Heart left ventricle (tissue), 16 donors: ENCODE measurements at places on chromosomes 7 and 10. TPM values are rescaled to one million over a fixed set of nuclear protein-coding genes. Genes with fewer than 3 reads are reported as not detected.

DNA sequence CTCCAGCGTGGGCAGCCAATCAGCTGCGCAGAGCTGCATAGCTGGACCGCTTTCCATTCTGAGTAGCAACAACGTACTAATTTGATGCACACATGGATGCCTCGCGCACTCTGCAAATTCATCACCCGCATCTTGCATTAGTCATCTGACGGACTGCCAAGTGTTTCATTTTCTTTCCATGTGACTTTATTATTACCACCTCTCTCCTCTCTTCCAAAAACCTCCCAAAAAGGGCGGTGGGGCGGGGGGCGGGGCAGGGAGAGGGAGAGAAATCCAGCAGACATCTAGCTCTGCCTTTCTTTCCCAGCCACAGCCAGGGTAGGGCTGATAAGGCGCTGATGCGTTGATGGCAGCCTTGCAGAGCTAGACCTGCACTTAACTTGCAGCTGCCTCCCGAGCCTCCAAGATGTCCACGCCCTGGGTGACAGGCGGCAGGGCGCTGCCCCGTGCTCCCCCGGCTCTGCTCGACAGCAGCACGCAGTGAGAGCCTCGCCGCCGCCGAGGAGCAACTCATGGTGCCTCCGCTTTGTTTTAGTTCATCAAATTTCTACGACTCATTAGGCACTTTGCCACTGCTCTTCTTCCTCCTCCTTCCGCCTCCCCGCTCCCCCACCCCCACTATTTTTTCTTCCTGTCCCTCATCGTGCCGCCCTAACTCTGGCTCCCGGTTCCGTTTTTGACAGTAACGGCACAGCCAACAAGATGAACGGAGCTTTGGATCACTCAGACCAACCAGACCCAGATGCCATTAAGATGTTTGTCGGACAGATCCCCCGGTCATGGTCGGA is 147.3 kb downstream of the CELF2 start:
- no peaks in the 10 kb centered on the region for H3K27me3 ChIP-seq
- DNase-seq = peak; percentile 82
- peak overlapping the region; percentile 69 for H3K4me3 ChIP-seq
- no peaks in the 10 kb centered on the region for H3K36me3 ChIP-seq
- H3K27ac ChIP-seq = peak overlapping the region; percentile 77

GRCh38 chr7:18179093-18179492 is 151.4 kb upstream of the PRPS1L1 start:
- H3K36me3 ChIP-seq = no peaks in the 10 kb centered on the region
- no peak for DNase-seq
- no peaks in the 10 kb centered on the region for H3K27me3 ChIP-seq
- H3K27ac ChIP-seq = no peak overlapping the region

DNA sequence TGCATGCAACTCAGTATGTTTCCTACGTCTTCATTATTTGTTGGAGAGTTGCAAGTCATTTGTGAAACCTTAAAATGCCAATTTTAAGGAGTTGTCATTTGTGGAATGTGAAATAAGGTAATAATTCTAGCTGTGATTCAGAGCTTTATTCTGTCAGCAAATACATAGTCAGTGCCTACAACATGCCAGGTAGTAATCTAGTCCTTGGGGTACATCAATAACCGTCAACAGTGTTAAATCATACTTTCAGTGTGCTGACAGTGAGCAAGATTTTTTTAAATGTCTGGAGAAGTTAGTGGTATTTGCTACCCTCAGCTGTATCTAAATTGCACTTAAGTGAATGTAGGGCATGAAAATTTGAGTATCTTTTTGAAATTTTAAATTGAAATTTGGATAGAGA is 36.7 kb downstream of the MPLKIP start:
- no peaks in the 10 kb centered on the region for H3K27me3 ChIP-seq
- H3K36me3 ChIP-seq = peaks cover 49% of the 10 kb centered on the region
- H3K4me1 ChIP-seq = no peaks in the 10 kb centered on the region
- H3K27ac ChIP-seq = no peak overlapping the region
- H3K4me3 ChIP-seq = no peak overlapping the region

DNA sequence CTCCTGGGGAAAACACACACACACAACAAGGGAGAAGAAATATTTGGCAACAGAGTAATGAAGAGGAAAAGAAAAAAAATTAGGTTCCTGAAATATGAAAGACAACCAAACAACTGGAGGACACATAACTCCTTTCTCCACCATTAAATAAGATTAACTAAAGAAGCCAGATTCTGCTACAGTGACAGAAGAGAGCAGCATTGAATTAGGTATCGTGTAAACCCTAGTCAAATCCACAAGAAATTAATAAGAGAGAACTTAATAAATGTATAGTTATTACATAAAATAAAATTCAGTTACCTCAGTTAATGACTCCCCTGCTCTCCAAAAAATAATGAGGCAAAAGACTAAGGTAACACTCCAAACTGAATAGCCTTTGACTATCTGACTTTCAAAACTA is 306.7 kb downstream of the CRPPA start:
- H3K4me3 ChIP-seq = no peak overlapping the region
- H3K4me1 ChIP-seq = no peaks in the 10 kb centered on the region
- DNase-seq = no peak
- no peaks in the 10 kb centered on the region for H3K36me3 ChIP-seq
- no peak overlapping the region for H3K27ac ChIP-seq

- H3K4me1 ChIP-seq = no peaks in the 10 kb centered on the region
- H3K27me3 ChIP-seq = no peaks in the 10 kb centered on the region
- H3K36me3 ChIP-seq = no peaks in the 10 kb centered on the region
- H3K4me3 ChIP-seq = no peak overlapping the region
Measured at GRCh38 chr10:86857128-86857721, 100.2 kb downstream of the MMRN2 start.

- H3K27me3 ChIP-seq = peaks cover 11% of the 10 kb centered on the region
- no peaks in the 10 kb centered on the region for H3K36me3 ChIP-seq
- no peak overlapping the region for H3K27ac ChIP-seq
Measured at GRCh38 chr10:131046194-131046593, 265.3 kb downstream of the TCERG1L start.

- H3K27ac ChIP-seq = no peak overlapping the region
- H3K36me3 ChIP-seq = no peaks in the 10 kb centered on the region
- H3K27me3 ChIP-seq = no peaks in the 10 kb centered on the region
Measured at GRCh38 chr7:88485821-88486220, 179.1 kb upstream of the STEAP4 start.

DNA sequence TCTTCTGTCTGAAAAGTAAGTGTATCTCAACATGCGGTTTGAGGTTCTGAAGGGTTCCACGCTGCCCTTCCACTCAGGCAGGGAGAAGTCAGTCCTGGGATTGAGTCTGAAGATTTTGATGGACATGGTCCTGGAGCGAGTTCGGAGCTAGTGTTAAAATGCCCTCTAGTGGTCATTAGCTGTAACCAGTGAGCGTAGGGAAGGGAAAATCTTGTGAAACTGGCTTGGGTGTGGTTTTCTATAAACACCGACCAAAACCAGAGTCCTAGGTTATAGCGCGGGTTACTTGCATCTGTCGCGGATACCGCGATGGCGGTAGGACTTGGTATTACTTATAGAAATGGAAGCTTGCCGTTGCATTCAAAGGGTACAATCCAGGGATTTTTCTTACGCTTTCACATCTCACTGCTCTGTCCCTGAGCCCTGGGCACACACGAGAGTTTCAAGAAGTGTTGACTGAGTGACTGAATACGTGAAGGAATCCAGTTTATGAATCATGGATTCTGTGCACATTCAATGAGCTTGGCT is 348.2 kb upstream of the C7orf33 start:
- no peak overlapping the region for H3K4me3 ChIP-seq
- peaks cover 49% of the 10 kb centered on the region for H3K27me3 ChIP-seq
- no peaks in the 10 kb centered on the region for H3K36me3 ChIP-seq
- no peaks in the 10 kb centered on the region for H3K4me1 ChIP-seq

- H3K27me3 ChIP-seq = no peaks in the 10 kb centered on the region
- no peaks in the 10 kb centered on the region for H3K36me3 ChIP-seq
- H3K27ac ChIP-seq = no peak overlapping the region
- H3K4me3 ChIP-seq = no peak overlapping the region
- DNase-seq = no peak
Measured at GRCh38 chr7:33745934-33746333, 159.4 kb upstream of the BMPER start.

- no peak overlapping the region for H3K27ac ChIP-seq
- H3K4me3 ChIP-seq = no peak overlapping the region
- peak; percentile 68 for DNase-seq
- peaks cover 14% of the 10 kb centered on the region for H3K36me3 ChIP-seq
- H3K27me3 ChIP-seq = no peaks in the 10 kb centered on the region
- H3K4me1 ChIP-seq = no peaks in the 10 kb centered on the region
Measured at GRCh38 chr7:47435889-47436312, 146.0 kb downstream of the TNS3 start.

DNA sequence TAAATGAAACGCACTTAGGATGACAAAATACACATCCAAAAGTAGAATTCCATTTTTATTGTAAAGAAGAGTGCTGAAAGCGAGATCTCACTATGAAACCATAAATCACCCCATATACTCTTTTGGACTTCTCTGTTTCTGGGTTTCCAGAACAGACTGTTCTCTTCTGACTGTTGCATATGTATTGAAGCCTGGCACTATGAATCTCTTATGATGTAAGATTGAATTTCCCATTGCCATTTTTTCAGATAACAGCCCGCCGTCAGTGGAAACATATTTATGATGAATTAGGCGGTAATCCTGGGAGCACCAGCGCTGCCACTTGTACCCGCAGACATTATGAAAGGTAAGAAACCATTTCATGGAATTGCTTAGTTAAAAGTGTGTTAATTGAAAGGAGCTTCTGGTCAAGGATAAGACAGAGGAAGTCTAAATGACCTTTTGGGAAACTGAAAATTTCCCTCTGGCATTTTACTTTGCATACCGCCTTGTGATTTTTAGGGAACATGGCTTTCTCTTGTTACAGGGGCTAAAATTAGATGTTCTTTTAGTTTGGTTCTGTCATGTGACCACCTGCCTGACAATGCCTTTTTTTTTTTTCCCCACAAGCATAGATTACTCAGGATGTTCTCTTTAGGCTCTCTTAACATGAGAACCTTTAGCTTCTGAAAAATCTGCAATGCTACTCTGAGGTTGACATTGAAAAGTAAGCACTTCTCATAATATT is 168.1 kb downstream of the ARID5B start:
- peaks cover 45% of the 10 kb centered on the region for H3K4me1 ChIP-seq
- no peak overlapping the region for H3K4me3 ChIP-seq
- DNase-seq = no peak
- no peaks in the 10 kb centered on the region for H3K27me3 ChIP-seq
- peak overlapping the region; percentile 80 for H3K27ac ChIP-seq

GRCh38 chr7:155584261-155584660 is 37.9 kb upstream of the CNPY1 start:
- H3K27ac ChIP-seq = no peak overlapping the region
- H3K27me3 ChIP-seq = peaks cover 15% of the 10 kb centered on the region
- no peak overlapping the region for H3K4me3 ChIP-seq
- H3K4me1 ChIP-seq = no peaks in the 10 kb centered on the region
- no peaks in the 10 kb centered on the region for H3K36me3 ChIP-seq

- H3K4me1 ChIP-seq = peaks cover 3% of the 10 kb centered on the region
- no peak overlapping the region for H3K27ac ChIP-seq
- no peak for DNase-seq
- H3K36me3 ChIP-seq = no peaks in the 10 kb centered on the region
Measured at GRCh38 chr7:155009570-155010157, 6.7 kb upstream of the PAXIP1 start.

- no peaks in the 10 kb centered on the region for H3K27me3 ChIP-seq
- peak overlapping the region; percentile 89 for H3K27ac ChIP-seq
- H3K36me3 ChIP-seq = no peaks in the 10 kb centered on the region
Measured at GRCh38 chr7:104208421-104208780, 588 bp upstream of the ORC5 start.

DNA sequence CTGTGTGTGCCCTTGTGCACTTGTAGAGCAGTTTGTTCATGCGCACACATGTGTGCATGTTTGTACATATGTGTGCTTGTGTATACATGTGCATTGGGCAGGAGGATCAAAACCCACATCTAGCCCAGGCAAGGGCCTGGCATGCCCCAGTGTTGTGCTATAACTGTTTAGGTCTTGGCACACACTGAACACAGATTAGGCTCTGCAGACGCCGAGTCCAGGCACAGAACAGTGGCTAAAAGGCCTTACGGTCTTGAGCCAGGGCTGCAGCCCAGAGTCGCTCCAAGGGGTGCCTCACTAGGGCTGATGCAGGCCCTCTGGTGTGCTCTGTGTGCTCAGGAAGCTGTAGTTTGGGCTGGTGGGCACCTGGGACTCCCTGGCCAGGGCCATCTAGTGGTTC is 55.7 kb downstream of the YKT6 start:
- no peaks in the 10 kb centered on the region for H3K27me3 ChIP-seq
- no peak for DNase-seq
- peak overlapping the region; percentile 87 for H3K27ac ChIP-seq
- H3K4me3 ChIP-seq = no peak overlapping the region
- H3K4me1 ChIP-seq = peaks cover 18% of the 10 kb centered on the region

The HOXA6 gene
- total RNA-seq = not detected

The CFAP46 gene
- total RNA-seq = 1.6 TPM

DNA sequence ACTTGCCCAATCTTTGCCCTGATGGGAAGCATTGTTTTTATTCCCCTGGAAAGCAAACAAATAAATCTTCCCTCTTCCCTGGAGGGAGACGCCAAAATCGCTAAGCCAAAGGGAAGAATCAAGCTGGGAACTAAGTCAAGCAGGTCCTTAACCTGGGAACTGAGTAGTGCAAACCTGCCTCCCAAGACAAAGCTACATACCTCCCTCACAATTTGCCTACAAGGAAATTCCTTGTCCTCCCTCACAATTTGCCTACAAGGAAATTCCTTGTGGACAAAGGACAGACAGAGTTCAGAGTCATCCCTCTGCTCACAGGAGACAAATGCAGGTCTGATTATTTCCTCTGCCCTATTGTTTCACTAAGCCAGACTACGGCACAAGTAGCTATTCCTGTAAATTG is 50.5 kb downstream of the SPOCK2 start:
- H3K27ac ChIP-seq = no peak overlapping the region
- no peak for DNase-seq
- H3K27me3 ChIP-seq = no peaks in the 10 kb centered on the region
- H3K36me3 ChIP-seq = no peaks in the 10 kb centered on the region
- H3K4me3 ChIP-seq = no peak overlapping the region

DNA sequence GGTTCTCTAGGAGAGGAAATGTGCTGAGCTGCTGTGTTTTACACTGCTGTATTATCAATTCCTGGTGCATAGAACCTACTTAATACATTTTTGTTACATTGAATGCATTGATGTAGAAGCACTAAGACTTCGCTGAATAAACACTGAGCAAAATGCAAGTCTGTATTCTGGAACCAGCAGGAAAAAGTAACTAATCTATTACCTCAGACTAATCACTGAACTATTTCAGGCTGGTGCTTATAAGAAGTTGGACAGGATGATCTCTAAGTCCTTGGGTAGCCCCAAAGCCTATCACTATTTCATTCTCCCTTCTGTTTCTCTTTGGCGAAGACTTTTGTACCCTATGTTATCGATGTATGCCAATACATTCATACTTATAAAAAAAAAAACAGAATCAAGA is 87.2 kb upstream of the LRRTM3 start:
- H3K36me3 ChIP-seq = no peaks in the 10 kb centered on the region
- H3K4me3 ChIP-seq = no peak overlapping the region

DNA sequence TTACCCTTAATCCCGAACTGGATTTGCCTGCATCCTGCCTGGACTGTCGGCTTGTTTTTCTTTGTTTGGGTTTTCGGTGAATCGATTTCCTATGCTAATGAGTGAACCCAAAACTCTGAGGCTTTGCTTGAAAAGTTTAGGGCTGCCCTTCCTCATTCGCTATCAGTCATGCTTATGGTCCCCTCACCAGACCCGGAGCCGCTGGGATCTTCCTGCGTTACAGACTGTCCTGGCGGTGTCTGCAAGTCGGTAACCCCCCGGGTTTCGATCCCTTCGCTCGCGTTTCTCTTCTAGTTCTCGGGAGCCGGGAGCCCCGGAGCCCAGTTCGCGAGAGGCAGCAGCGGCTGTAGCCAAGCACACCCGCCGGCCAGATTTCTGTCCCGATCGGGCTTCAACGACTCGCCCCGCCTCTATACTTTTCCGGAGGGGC is 2.2 kb downstream of the EMX2 start:
- peaks cover 44% of the 10 kb centered on the region for H3K4me1 ChIP-seq
- H3K27me3 ChIP-seq = peaks cover 92% of the 10 kb centered on the region
- peak overlapping the region; percentile 34 for H3K4me3 ChIP-seq
- no peaks in the 10 kb centered on the region for H3K36me3 ChIP-seq

The ANKRD1 gene
- total RNA-seq = 1,315 TPM
